Activated T-helper 9 cell treated with anti-CD3 and anti-CD28 coated beads, Interleukin-2, amount 50 U/mL, for 16 hours (primary cell): ENCODE measurements at places on chromosomes 1 and 21.

DNA sequence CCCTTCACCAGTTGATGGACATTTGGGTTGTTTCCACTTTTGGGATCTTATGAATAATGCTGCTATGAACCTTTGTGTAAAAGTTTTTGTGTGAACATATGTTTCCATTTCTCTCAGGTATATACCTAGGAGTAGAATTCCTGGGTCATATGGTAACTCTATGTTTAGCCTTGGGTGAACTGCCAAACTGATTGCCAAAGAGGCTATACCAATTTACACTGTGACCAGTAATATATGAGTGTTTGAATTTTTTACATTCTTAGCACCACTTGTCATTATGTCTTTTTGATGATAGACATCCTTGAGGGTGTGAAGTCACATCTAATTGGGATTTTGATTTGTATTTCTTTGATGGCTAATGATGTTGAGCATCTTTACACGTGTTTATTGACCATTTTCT, 290.1 kb downstream of the DUSP10 start:
- no peak for DNase-seq

DNA sequence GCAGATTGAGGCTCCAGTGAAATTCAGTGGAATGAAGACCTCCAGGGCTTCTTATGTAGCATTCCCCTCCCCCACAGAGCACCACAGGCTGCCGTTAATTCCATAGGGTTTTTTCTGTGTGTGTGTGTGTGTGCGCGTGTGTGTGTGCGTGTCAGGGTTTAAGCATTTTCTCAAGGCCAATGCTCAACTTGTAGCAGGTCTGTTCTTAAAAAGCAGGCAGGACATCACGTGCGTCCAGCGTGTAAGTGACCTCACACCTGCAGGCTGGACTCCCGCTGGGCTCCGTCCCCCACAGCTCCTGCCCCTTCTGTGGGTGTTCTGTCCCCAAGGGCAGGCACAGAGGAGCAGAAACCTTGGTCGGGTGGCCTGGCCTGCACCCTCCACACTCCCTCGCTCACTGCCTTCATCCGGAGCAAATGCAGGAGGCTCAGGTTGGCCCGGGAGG, 5.3 kb downstream of the PRDM16 start:
- DNase-seq: no peak

DNA sequence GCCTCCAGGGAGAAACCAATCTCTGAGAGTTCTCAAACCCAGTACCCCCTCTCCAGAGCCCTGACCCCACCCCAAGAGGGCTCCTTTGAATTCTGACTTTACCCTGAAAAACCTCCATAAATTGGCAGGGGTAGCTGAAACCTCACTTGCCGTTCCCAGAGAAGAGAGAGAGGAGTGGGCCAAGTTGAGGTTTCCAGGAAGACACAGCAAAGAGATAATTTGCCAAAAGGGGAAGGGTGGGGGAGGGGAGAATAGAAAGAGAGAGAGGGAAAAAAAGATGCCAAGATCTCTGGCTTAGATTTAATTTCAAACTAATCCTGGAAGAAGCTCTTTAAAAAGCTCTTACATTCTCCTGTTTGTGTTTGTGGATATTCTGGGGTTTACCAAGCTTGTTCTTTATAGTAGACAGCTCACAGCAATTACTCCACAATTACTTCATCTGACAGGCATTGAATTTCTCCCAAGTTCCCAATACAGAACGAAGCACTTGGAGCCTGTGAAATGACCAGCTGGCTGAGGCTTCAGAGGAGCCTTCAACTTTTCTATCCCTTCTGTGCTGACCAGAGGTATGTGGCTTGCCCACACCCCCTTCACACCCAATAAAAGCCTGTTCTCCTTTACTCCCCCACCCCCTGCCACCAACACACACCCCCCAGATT, 1.1 kb upstream of the GRHL3 start:
- no peak for DNase-seq

DNA sequence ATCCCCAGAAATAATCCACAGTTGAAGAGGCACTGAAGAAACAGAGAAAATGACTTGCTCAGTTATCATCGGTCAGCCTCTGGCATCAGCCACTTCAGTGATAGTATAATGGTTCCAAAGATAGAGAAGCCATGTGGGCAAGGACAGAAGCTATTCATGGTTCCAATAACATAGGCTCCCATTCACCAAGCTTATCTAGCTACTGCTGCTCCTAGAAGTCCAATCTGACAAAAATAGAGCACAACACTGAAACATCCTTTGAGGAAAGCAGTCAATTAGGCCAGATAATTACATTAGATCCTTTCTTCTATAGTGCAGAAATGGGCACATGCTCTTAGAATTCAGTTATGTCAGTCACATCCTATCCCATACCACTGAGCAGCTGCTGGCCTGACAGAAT, 33.5 kb upstream of the CRB1 start:
- DNase-seq: no peak

GRCh38 chr1:174044418-174045222, 22.5 kb upstream of the RC3H1 start:
- no peak for DNase-seq

DNA sequence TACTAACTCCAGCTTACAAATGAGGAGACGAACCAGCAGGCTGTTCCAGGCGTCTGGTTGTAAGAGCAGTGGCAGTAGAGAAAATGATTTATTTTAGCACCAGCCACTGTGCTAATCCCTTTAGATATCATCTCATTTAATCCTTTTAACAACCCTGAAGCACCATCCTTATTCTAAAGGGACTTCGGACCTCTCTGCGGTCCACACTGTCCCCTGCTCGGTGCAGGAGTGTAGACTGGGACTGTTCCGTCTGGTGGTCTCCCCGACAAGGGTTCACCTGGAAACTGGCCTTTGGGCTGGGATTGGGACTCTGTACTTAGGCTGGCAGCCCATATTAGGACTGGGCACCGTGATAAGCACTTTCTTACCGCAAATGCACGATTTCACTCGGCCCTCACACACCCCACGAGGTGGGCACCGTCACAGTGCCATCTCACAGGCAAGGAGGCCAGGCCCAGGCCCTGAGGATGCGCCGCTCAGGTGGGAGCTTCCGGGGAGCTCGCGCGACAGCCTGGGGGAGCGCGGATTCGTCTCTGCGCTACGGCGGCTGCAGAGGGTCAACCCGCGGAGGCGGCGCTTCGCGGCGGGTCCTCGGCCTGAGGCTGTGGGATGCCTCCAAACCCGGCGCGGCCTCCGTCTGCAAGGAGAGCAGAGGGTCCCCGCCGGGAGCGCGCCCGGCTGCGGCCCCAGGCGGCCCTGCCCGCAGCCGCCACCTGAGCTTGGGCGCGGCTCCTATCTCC, 45.2 kb downstream of the ATP1A1 start:
- peak; percentile 75 for DNase-seq

GRCh38 chr1:19325368-19325957, 13.3 kb downstream of the SLC66A1 start:
- no peak for DNase-seq

- DNase-seq: peak; percentile 14
Measured at GRCh38 chr1:67211589-67212563, 45.6 kb downstream of the IL23R start.

- no peak for DNase-seq
Measured at GRCh38 chr1:207345644-207346477, 24.4 kb downstream of the CD55 start.

GRCh38 chr21:45074818-45075595, 627 bp downstream of the ADARB1 start:
- peak; percentile 21 for DNase-seq

- DNase-seq: no peak
Measured at GRCh38 chr1:113095790-113096455, 22.9 kb downstream of the LRIG2 start.

- DNase-seq: no peak
Measured at GRCh38 chr1:55725378-55725777, 510.2 kb upstream of the USP24 start.

DNA sequence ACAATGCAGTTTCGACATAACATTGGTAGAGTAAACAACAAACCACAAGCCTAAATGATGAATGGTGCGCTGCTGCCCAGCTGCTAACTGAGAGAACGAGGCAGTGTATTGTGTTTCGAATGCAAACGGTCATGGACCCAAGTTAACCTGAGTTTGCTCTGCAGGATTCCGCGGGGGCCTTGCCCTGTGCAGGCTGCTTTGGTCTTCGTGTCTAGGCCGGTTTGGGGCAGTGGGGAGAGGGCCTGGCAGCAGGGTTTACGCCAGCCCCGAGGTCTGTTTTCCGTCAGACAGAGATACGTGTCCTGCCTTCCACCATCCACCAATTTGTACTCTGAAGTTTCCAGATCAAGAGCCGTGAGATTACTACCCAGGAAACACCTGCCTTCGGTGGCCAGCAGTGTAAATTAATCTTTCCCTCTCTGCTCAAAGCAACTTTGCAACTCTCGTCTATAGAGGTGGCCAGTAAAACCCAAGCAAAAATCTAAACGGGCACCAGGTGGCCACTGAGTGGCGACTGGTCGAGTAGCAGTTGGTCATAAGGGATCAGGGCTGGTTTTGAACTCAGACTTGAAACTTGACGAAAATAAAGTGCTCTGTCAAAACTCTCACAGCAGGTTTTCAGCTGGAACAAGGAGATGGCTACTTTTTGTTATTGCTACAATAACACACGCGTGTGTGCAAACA, 6.3 kb upstream of the PRDM15 start:
- no peak for DNase-seq

GRCh38 chr1:115718011-115718754, 50.3 kb downstream of the CASQ2 start:
- DNase-seq: no peak

GRCh38 chr1:175207971-175208370, 15.4 kb upstream of the KIAA0040 start:
- DNase-seq: no peak

DNA sequence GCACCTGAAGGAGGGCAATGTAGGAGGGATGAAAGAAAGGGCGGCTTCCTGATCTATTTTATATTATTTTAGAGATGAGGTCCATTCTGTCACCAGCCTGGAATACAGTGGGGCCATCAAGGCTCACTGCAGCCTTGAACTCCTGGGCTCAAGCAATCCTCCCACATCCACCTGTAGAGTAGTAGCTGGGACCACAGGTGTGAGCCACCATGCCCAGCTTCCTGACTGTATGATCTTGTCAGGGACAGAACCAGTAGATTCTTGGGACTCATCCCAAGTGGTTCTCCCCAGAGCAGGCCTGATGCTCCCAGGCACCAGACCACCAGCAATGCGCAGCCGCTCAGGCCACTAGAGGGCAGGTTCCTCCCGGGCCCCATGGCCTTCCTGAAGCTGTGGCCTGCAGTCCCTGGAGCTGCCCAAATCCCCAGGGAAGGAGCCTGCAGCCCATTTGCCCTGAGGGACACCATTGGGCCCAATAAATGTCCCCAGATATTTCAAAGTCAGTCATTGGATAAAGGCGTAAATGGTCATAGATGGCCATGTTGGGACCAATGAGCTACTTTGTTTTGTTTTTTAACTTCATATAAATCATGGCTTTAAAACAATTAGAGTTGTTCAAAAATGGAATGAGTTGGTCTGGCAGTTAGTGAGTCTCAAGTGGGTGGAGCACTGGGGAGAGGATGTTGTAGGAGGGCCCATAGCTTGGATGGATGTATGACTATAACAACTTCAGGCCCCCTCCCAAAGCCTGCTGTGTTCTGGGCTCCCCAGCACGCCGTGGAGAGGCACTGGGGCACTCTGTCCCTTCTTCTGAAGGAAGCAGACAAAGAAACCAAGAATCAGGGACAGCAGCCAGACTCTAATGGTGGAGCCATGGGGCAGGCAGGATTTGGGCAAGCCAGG, 44.7 kb upstream of the GOLT1A start:
- no peak for DNase-seq

DNA sequence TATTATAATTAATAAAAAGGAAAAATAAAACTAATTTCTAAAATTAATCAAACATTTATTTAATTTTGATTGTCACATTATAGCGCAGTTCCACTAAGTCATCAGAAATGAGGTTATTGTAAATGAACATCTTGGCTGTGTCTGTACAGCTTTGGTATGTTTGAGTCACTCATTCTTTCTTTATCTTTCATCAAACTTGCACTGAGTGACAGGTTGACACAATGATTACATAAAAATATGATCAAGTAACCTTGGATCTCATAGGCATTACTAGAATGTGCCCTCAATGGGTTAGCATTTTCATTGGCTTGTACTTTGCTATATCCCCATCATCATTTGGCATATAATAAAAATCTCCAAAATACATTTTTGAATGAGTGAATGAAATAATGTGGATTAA, 1353.2 kb upstream of the ADGRL2 start:
- DNase-seq: no peak

GRCh38 chr1:235722858-235723257, 73.3 kb upstream of the GNG4 start:
- DNase-seq: no peak

DNA sequence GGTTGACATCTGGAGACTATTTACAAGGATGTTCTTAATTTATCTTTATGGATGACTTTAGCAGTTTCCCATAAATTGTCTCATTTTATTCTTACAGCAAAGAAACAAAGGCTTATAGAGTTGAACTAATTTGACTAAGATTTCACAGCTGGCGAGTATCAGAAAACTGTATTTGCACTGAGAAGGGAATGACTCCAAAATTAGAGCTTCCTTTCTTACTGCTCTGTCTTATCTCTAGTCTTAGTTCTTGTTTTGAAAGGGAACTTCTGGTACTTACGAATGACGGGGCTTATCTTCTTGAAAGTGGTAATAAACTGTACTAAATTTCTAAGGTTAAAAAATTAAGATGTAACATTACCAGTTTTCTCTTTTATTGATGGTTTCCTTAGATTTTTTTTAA, 13.6 kb downstream of the CNST start:
- no peak for DNase-seq

- no peak for DNase-seq
Measured at GRCh38 chr1:243621973-243622372, 228.1 kb downstream of the AKT3 start.

DNA sequence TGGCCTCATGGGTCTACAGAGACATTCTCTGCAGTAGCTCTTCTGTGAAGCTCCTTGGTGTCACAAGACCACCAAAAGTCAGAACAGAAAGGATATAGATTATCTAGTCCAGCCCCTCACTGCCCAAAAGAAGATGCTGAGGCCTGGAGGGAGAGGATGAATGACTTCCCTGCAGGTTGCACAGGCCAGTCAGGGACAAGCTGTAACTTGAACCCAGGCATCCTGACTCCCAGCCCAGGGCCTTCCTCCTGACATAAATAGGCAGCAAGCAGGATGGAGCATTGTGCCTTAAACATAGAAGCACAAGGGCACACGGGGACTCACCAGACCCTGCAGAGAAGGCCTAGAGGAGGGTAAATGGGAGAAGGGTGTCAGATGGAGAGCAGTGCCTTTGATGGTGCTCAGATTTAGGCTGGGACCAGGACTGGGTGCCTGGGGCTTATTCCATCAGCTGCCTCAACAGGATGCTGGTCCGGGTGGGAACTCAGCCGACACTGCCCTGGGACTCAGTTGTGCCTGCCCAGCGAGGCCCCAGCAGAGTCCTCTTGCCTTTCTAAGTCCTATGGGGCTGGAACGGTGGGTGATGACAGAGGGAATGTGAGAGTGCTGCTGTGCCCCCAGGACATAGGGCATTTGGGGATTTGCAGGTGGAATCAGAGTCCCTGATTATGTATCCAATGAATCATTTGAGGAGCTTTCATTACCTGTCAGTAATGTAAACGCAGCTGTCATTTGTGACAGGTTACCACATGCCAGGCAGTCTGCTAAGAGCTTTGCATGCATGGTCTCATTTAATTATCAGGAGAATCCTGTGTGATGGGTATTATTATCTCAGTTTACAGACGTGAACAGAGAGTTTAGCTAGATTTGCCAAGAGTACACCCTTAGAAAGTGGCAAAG, 13.2 kb downstream of the S100A7A start:
- DNase-seq: no peak

- no peak for DNase-seq
Measured at GRCh38 chr1:212072047-212072446, 36.5 kb downstream of the DTL start.
